OCI-LY7 (cell line): ENCODE measurements at places on chromosomes 5 and 9. TPM values are rescaled to one million over a fixed set of nuclear protein-coding genes. Genes with fewer than 3 reads are reported as not detected.

Gene PRDM9
- total RNA-seq, result not detected in 2 replicates

Gene PCDHGB3
- 6.1 and 6.3 TPM in 2 replicates for total RNA-seq

Gene ARSK
- 5.2 and 6.8 TPM in 2 replicates for total RNA-seq

Gene CCDC69
- total RNA-seq, result 118 and 119 TPM in 2 replicates

Gene SPATA31A3
- total RNA-seq, result not detected in 2 replicates

Gene ATP10B
- total RNA-seq, result not detected in 2 replicates

Gene PCDHB5
- total RNA-seq, result not detected in 2 replicates

Gene FOXD4L4
- total RNA-seq, result 0.53 and 1.5 TPM in 2 replicates

Gene SLC1A1
- total RNA-seq, result not detected in 2 replicates

Gene STPG3
- 1.7 and 2.7 TPM in 2 replicates for total RNA-seq

Gene PPP3R2
- total RNA-seq, result not detected in 2 replicates

Gene PMPCA
- 76.1 and 76.4 TPM in 2 replicates for total RNA-seq

Gene TMEM215
- not detected in 2 replicates for total RNA-seq

Gene C5orf52
- not detected in 2 replicates for total RNA-seq

Gene GGTA1
- not detected in 2 replicates for total RNA-seq

Gene PCSK5
- 0.76 and 1.1 TPM in 2 replicates for total RNA-seq

Gene PTBP3
- total RNA-seq, result 98.2 and 129 TPM in 2 replicates

Gene LCN9
- not detected in 2 replicates for total RNA-seq

Gene EGR1
- total RNA-seq, result 0.79 and 1.1 TPM in 2 replicates

Gene SHOC1
- not detected in 2 replicates for total RNA-seq
